ENCODE measurements at places on chromosomes 2 and 18. TPM values are rescaled to one million over a fixed set of nuclear protein-coding genes. Genes with fewer than 3 reads are reported as not detected.

The HOXD1 gene
- 3.7 TPM for total RNA-seq

The DAW1 gene
- 0.25 TPM for total RNA-seq

The KATNAL2 gene
- total RNA-seq, result 2.2 TPM

The COLEC11 gene
- not detected for total RNA-seq

The CABYR gene
- total RNA-seq, result 6.4 TPM

The RANBP2 gene
- 39.6 TPM for total RNA-seq

The EVX2 gene
- total RNA-seq, result not detected

The COL4A3 gene
- total RNA-seq, result not detected

The ALPP gene
- total RNA-seq, result not detected

The LCT gene
- total RNA-seq, result not detected

The ERMN gene
- total RNA-seq, result not detected

The TLX2 gene
- not detected for total RNA-seq

The GPR39 gene
- total RNA-seq, result 0.07 TPM

The PRSS56 gene
- total RNA-seq, result not detected

The LRRC30 gene
- not detected for total RNA-seq

The ZRANB3 gene
- total RNA-seq, result 4.9 TPM

The CCDC121 gene
- 1.8 TPM for total RNA-seq

The IGFBP2 gene
- 248 TPM for total RNA-seq

The OTX1 gene
- 0.10 TPM for total RNA-seq

The CELF4 gene
- not detected for total RNA-seq

The NYAP2 gene
- total RNA-seq, result not detected

The CXCR2 gene
- not detected for total RNA-seq

The GREB1 gene
- total RNA-seq, result 0.34 TPM

The DUSP28 gene
- 3.5 TPM for total RNA-seq

The GKN1 gene
- total RNA-seq, result not detected

All from mammary microvascular endothelial cell (primary cell).